ENCODE measurements at places on chromosomes 7 and 10.

DNA sequence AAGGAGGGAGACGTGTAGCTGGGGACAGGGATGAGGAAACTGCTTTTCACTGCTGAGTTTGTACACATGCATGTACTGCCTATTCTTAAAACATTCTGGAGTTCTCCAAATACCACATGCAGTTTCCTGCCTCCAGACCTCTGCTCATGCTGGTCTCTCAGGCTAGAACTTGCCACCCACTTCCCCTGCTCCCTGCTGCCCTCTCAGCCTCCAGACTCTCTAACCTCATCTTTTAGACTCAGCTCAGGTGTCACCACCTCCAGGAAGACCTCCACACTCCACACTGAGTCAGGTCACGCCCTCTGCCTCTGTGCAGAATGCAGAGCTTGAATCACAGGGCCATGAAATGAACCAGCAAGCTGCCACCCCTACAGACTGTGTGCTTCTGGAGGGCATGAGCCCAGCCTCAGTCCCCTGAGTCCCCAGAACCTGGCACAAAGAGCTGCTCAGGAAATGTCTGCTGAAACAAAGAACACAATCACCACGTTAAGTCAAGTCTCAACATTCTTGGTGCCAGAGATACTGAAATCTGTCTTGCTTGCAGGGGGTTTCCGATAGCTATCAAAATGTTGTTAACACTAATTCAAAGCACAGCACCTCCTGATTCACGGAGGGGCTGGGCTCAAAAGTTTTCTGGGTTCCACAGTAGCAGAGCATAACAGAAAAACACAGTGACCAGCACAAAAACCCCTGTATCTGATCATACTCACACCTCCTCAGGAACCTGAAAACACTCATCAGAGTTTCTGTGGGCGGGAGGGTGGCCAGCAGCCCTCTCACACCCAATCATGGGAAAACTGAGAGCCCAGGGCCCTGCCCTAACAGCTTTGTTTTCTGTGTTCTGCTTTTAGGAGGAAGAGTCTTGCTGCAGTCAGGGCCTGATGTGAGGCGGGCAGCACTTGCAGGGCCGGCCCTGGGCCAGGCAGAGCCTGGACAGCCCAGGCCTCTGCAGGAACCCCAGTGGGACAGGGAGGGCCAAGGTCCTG, 21.1 kb downstream of the FAM53B start:
- DNase-seq, result no peak

GRCh38 chr10:90372451-90372850, 485.4 kb downstream of the HTR7 start:
- DNase-seq, result no peak

- DNase-seq, result no peak
Measured at GRCh38 chr10:99595236-99595635, 25.0 kb downstream of the SLC25A28 start.

- no peak for DNase-seq
Measured at GRCh38 chr7:26843705-26844104, 20.7 kb downstream of the SKAP2 start.

- no peak for DNase-seq
Measured at GRCh38 chr7:152751449-152752141, 8.0 kb upstream of the ACTR3B start.

DNA sequence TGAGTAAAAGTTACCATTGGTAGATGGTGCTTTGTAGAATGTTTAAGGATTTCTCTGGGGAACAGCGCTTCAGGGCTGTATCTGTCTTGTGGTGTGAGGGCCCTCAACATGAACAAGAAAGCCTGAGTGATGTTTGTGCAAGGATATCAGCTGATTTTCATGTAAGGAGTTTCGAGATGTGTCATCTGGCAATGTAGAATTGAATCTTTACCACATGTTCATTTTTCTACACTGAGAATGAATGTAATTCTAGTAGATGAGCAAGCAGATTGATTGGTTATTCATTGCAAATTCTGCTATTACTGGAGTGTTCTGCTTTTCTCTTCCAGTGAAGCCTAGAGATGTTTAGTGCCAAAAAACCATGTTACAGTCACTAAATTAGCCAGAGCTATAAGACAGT, 87.7 kb downstream of the ST7 start:
- DNase-seq, result no peak

GRCh38 chr7:34011017-34011695, 105.8 kb downstream of the BMPER start:
- DNase-seq, result no peak

GRCh38 chr10:29710128-29710527, 75.4 kb upstream of the SVIL start:
- DNase-seq, result no peak

DNA sequence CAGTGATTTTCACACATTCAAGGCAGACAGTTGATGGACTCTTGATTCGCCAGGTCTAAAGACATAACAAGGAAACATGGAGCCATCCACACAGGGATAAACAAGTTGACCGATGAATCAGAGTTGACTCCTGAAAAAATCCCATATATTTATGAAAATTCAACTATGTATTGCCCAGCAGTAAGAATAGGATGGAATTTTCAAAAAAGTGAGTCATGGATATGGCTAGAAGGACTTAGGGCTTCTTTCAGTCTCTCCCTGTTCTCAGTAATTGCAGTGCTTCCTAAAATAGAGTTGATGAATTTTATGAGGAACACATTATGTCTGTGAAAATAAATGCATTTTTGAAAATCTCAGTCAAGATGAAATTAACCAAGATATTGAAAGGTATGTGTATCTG, 301.2 kb downstream of the PLXDC2 start:
- DNase-seq, result no peak

GRCh38 chr7:105975770-105976417, 12.8 kb downstream of the CDHR3 start:
- no peak for DNase-seq

DNA sequence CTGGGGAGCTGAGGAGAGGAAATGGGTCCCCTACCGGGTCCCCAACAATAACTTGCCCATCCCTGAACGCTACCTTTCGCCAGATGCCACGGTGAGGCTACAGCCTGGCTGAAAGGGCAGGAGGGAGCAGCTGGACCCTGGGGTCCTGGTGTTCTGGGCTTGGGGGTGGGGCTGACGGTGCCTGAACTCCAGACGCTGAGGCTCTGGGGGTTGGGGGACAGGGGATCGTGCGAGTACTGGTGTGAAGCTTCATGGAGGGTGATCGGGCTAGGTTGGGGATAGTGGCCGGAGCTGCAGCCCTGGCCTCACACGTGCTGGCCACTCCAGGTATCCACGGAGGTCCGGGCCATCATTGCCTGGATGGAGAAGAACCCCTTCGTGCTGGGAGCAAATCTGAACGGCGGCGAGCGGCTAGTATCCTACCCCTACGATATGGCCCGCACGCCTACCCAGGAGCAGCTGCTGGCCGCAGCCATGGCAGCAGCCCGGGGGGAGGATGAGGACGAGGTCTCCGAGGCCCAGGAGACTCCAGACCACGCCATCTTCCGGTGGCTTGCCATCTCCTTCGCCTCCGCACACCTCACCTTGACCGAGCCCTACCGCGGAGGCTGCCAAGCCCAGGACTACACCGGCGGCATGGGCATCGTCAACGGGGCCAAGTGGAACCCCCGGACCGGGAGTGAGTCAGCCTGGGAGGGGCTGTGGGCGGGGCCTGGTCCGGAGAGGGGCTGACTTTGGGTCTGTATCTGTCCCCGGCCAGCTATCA, 8.3 kb downstream of the AEBP1 start:
- DNase-seq, result no peak

DNA sequence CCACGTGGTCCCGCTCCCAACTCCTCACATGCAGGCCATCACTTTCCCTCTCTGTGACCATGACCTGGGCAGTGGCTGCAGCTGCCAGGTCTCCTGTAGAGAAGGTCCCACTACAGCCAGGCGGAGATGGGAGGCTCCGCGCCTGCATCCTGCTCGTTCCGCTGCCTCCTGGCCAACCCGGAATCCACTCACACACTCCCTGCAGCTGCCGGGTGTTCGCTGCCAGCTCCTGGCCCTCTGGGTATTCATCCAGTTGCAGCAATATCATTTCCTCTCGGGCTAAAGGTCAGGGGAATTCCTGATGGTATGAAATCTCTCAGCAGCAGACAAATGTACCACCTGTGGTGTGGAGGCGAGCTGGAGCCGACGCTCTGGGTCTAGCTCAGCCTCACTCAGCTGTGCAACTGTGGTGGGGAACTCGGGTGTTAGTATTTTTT, 65.7 kb downstream of the TLL2 start:
- no peak for DNase-seq

DNA sequence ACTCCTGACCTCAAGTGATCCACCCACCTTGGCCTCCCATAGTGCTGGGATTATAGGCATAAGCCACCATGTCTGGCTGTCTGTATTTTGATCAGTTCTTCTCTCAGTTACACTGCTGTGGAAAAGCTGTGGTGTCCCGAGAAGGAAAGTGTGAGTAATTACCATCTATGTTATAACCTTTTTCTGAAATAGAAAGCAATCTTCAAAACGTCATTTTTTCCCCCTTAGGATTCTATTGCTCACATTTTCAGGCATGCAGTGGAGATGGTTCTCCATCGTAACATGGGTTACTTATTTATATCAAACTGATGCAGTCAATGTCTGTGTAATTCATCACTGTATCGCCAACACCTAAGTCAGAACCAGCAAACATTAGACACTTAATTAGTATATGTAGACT, 103.5 kb upstream of the FAM3C start:
- no peak for DNase-seq

- DNase-seq, result no peak
Measured at GRCh38 chr10:28125701-28126100, 126.8 kb upstream of the ODAD2 start.

DNA sequence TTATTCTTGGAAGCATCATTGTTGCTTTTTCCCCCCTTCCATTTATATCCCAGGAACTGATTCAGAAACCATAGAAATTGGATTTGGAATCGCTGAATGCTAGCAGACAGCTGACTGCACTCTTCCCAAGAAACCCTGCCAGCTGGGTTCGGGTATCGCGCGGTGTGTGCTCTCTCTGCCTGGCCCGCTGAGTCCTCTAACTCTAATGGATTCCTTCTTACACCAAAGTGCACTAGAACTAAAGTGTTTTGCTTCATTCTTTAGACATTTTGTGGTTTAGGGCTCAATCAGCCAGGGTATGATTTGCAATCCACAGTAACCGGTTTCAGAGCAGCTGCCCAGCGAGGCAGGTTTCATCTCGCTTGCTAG, 92.2 kb downstream of the EGFR start:
- DNase-seq, result no peak

DNA sequence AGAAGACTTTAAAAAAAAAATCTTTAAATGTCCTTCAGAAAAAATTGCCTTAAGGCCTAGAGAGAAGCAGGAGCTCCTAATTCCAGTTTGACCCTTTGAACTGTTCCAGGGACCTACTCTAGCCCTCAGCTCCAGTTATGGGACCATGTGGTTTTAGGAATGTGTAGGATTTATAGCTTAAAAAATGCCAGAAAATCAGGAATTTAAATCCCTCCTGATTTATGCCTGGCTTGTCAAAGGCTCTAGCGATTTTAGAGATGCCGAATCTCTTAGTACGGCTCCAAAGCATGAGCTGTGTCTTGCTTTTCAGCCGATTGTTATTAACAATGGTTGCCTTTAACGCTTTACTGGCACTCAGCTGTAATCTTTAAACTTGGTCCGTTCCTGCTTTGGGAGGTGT, 130.6 kb upstream of the NPVF start:
- DNase-seq, result no peak

DNA sequence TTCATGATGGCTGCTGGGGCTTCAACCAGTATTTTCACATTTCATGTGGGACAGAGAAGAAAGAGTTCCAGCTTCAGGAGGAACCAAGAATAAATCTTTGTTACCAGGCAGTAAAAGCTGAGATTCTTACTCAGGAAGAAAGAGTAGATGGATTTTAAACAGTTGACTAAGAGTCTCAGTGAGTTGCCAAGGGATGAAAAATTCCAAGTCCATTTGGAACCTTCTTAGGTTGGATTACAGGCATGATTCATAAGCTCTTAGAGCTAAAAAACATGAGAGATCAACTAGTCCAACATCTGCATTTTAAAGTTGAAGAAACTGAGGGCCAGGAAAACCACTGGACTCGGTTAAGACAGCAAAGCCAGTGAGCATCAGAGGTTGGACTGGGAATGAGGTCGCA, 148.6 kb downstream of the NEBL start:
- DNase-seq, result no peak

DNA sequence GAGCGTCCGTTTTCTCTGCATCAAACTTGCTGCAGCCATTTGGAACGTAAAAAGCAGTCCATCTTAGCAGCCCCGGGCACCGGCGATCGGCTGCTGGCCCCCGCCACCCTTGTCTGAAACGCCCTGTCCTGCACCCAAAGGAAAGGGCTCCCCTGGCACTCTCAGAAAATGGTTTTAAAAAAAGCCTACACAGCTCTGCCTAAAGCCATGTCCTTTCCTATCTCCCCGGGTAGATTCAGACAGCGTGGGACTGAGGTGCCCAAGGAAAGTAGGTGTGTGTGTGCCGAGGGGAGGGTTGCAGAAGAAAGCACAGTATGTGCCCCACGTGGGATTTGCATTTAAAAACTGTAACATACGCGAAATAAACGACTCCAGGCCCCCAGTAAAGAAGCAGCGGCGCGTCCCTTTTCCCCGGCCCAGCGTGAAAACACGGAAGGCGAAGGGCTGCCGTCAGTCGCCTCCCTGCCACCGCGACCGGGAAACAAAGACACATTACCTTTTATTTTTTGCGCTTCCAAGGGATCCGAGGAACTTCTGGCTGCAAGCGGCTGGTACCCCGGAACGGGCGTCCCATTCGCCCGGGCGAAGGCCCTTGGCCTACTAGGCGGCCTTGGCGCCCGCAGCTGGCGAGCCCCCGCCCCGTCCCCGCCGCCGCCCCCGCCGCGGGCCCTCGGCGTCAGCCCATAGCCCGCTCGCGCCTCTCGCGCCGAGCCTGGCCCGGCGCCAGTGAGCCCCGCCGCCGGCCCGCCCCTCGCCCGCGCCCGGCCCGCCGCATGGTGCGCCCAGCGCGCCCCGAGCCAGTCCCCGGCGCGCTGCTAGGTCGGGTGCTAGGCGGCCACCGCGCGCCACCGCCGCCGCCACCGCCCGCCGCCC, 304.6 kb downstream of the PRPF18 start:
- peak; percentile 52 for DNase-seq

- no peak for DNase-seq
Measured at GRCh38 chr7:100173806-100174495, 3.2 kb downstream of the GPC2 start.

DNA sequence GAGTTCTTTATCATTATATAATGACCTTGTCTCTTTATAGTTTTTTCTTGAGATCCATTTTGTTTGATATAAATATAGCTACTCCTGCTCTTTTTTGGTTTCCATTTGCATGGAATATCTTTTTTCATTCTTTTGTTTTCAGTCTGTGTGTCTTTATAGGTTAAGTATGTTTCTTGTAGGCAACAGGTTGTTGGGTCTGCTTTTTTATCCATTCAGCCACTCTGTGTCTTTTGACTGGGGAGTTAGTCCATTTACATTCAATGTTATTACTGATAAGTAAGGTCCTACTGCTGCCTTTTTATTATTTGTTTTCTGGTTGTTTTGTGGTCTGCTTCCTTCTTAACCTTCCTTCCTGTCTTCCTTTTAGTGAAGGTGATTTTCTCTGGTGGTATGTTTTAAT, 21.1 kb downstream of the GALNT11 start:
- DNase-seq, result no peak

GRCh38 chr7:64619705-64620104, 46.2 kb upstream of the ZNF107 start:
- no peak for DNase-seq

Measured in glutamatergic neuron (in vitro differentiated cells).